ENCODE measurements at places on chromosomes 7 and 10. TPM values are rescaled to one million over a fixed set of nuclear protein-coding genes. Genes with fewer than 3 reads are reported as not detected.

DNA sequence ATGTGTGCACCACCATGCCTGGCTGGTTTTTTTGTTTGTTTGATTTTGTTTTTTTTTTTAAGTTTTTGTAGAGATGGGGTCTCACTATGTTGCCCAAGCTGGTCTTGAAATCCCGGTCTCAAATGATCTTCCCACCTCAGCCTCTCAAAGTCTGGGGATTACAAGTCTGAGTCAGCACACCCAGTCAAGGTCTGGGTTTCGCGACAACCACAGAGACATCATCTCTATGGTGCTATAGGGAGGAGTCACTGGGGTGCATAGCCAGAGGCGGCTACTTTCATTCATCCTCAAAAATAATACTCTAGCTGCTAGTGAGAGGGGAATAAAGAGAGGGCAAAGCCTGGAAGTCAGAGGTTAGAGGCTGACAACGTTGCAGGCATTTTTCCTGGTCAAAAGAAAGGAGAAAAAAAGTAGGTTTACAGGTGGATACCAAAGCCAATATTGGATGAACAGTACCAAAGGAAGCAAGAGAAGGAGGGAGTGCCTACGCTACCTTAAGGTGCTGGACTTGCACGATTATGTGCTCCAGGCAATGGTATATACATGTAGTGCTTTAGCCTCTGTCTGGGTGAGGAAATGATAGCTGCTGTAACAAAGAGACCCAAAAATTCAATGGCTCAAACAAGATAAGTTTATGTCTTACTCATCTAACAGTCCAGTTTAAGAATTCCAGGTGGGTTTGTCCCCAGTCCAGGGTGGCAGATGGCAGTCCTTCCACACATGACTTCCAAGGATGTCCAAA is 178.3 kb downstream of the SKIDA1 start:
- H3K27ac ChIP-seq, result no peak overlapping the region
- H3K36me3 ChIP-seq, result no peaks in the 10 kb centered on the region
- DNase-seq, result no peak
- no peak overlapping the region for H3K4me3 ChIP-seq

DNA sequence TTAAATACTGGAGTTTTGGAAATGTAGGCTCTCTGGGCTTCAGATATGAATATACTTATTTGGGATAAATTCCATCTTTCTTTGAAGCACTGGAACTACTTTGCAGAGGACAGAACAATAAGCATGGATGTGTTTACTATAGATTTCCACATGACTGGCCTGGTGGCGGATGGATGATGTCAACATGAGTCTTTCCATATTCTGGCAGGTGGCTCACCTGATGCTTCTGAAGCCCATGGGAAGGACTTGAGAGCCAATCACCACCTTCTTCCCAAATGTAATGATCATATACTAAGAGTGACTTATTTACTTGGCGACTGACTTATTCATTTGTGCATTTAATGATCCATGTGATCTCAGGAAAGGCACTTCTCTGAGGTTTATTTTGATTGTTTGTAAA is 110.5 kb downstream of the FANK1 start:
- H3K36me3 ChIP-seq, result no peaks in the 10 kb centered on the region
- H3K27me3 ChIP-seq, result no peaks in the 10 kb centered on the region
- H3K4me1 ChIP-seq, result peaks cover under 1% of the 10 kb centered on the region
- H3K27ac ChIP-seq, result no peak overlapping the region

DNA sequence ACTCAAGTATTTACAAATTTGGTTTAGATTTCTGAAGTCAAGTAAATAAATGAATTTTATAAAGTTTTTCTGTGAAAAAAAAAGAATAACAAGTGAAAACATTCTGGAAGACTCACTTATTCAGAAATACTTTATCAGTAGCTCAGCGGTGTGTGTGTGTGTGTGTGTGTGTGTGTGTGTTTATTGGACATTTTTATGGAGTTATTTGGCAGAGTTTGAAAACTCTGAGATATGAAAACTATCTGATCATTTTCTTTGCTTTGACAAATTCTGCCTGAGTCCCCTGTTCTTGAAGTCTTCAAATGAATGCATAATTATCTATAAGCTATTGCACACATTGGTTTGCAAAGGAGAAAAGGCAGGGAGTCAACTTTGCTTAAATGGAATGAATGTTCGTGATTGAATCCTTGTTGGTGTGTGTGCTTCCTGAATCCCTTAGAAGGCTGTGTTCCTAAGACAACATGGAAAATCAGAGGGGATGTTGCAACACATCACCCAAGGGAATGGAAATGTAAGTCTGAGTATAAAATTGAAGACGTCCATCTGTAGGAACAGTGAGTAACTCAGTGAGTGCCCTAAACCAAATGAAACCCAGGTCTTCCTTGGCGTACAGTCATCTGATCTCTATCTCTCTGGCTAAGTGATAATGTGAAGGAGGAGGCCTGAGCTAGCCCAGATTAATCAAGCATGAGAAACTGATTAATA is 160.9 kb downstream of the REEP3 start:
- no peaks in the 10 kb centered on the region for H3K4me1 ChIP-seq
- no peak overlapping the region for H3K27ac ChIP-seq
- no peaks in the 10 kb centered on the region for H3K27me3 ChIP-seq
- H3K4me3 ChIP-seq, result no peak overlapping the region
- no peaks in the 10 kb centered on the region for H3K36me3 ChIP-seq

DNA sequence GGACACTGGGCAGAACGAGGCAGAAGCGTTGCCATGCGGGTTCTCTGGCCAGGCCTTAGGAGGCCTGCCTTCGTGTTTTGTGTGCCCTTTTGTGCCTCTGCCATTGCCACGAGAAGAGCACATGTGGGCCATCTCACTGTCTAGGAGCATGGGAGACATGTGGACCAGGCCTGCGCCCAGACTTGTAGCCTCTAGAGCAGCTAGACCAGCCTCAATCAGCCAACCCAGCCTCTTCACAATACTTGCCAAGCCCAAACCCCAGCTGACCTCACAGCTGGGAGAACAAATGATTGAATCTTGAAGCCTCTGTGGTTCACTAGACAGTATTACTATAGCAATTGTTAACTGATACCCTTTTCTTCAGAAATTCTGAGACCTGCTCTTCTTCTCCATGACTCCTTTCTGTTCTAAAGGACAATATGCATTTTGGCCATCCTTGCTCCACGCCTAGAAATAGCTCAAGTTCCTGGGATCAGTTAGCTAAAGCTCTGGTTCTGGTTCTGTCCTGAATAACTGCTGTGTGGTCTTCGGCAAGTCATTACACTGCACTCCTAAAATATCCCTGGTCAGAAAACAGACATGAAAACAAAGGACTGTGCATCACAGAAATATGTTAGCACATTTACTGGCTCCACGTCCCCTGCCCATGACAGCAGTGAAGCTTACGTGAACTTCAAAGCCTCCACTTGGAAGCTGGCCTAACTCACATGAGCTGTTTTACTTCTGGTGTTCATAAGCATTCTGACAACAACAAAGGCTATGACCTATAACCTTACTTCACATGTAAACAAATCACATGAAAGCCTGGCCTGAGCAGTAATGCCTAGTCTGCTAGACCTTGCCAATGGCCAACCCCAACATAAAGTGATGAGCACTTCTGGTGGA is 72.3 kb upstream of the MKRN1 start:
- H3K4me3 ChIP-seq, result no peak overlapping the region
- no peaks in the 10 kb centered on the region for H3K36me3 ChIP-seq
- peaks cover 7% of the 10 kb centered on the region for H3K27me3 ChIP-seq
- DNase-seq, result no peak
- no peak overlapping the region for H3K27ac ChIP-seq
- H3K4me1 ChIP-seq, result no peaks in the 10 kb centered on the region

- H3K36me3 ChIP-seq, result no peaks in the 10 kb centered on the region
- H3K4me1 ChIP-seq, result no peaks in the 10 kb centered on the region
- no peak overlapping the region for H3K27ac ChIP-seq
These were observed 260.7 kb downstream of the BMPER start for GRCh38 chr7:34165927-34166550.

DNA sequence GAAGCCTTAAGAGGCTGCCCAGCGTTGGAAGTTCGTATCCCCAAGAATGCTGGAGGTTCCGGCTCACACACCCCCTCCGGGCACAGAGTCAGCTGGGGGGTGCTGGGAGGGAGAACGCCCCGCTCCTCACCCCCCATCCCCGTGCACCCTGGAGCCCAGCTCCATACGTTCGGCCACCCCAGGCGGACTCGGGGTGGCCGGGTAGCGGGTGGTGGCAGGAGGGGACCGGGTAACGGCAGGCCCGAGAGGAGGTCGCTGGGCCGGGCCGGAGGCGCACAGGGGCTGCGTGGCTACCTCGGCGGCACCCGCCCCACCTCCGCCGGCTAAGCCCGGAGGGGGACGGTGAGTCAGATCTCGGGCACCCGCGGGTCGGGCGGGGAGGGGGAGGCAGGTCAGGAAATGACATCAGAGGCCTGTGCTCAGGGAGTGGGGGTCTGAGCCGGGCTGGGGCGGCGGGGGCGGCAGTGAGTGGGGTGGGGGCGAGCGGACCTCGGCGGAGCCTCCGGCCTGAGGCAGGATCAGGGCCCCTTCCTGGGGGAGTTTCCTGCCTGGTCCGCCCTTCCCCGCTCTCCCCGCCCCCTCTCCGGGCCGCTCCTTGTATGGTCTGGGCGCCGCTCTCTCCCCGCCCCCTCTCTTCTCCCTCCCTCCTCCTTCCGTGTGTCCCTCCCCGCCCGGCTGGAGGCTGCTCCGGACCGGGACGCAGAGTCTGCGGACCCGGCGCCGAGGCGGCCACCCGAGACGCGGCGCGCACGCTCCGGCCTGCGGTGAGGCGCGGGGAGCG is at the start of gene ZYX:
ZYX (plus strand) TSS at position 700 of the 781 bp plus-strand sequence. CDS start 227 bp downstream, outside the sequence.
- peak within 1 kb of the TSS; percentile 85 for H3K4me3 ChIP-seq
- no peaks in the 10 kb centered on the region for H3K27me3 ChIP-seq
- H3K4me1 ChIP-seq, result peaks cover 21% of the 10 kb centered on the region
- H3K36me3 ChIP-seq, result peaks cover 46% of the 10 kb centered on the region
- peak; percentile 92 for DNase-seq

GRCh38 chr7:26930201-26930600 is 65.8 kb upstream of the SKAP2 start:
- no peak overlapping the region for H3K27ac ChIP-seq
- no peaks in the 10 kb centered on the region for H3K27me3 ChIP-seq
- H3K4me1 ChIP-seq, result no peaks in the 10 kb centered on the region
- H3K4me3 ChIP-seq, result no peak overlapping the region
- no peak for DNase-seq

Gene PSMC2
- total RNA-seq, result 105 TPM

GRCh38 chr7:55558962-55559920 is 13.1 kb downstream of the VOPP1 start:
- peaks cover 76% of the 10 kb centered on the region for H3K4me1 ChIP-seq
- no peak overlapping the region for H3K27ac ChIP-seq
- DNase-seq, result no peak
- H3K4me3 ChIP-seq, result no peak overlapping the region
- no peaks in the 10 kb centered on the region for H3K27me3 ChIP-seq

Gene FGL2
- total RNA-seq, result 0.14 TPM

All from Calu3 (cell line).